ENCODE measurements at places on chromosomes 7 and 10.
A peak's percentile ranks its signal among the peaks of the same experiment; 100 is the strongest.

- no peak for DNase-seq
These were observed 165.6 kb downstream of the TPK1 start for GRCh38 chr7:144670218-144670617.

GRCh38 chr7:8261711-8262695 is at the start of gene ICA1:
TSS of gene ICA1 (minus strand) at chr7:8262167. CDS start at chr7:8235926, 26,241 bp downstream.
- DNase-seq = no peak

- DNase-seq = no peak
These were observed 69.3 kb upstream of the PHYHIPL start for GRCh38 chr10:59107147-59107546.

DNA sequence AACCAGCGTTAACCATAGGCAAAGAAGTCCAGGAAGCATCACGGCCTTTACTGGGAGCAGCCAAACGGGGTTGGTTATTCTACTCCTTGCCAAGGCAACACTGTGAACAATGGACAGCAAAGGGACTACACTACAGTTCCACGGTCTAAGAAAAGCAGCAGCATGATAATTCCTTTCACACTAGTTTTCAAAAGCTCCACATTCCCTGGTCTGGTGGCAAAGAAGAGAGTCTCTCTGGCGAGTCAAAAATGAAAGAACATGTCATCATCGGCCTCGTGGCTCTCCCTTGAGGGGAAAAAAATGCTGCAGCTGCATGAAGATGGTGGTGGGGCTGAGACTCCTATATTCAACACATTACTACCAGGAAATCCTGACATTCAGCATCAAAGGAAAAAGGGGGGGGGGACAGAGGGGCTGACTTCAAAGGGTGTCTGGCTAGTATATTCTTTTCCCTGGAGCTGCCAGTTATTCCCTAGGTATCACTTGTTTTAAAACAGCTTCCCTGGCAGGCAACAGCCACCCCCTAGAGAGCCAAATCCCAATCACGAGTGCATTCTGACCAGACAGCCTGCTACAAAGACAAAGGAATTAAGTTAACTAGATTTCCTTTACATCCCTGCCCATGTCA is 49.1 kb downstream of the SLC37A3 start:
- no peak for DNase-seq

DNA sequence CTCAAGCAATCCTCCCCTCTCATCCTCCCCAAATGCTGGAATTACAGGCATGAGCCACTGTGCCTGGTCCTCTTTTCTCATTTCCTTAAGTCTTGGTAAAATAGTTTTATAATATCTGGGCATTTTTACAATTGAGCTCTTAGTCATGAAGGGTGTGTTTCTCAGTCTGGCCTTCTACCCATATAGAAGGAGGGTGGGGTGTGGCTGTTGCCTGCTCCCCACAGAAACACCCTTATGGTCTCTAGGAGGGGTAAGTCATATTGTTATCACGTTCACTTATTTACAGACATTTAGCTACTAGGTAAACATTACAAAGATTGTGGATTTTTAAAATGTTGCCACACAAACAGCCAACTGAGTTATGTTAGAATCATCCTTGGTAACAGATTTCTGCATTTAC is 6.7 kb upstream of the OTUD1 start:
- no peak for DNase-seq

DNA sequence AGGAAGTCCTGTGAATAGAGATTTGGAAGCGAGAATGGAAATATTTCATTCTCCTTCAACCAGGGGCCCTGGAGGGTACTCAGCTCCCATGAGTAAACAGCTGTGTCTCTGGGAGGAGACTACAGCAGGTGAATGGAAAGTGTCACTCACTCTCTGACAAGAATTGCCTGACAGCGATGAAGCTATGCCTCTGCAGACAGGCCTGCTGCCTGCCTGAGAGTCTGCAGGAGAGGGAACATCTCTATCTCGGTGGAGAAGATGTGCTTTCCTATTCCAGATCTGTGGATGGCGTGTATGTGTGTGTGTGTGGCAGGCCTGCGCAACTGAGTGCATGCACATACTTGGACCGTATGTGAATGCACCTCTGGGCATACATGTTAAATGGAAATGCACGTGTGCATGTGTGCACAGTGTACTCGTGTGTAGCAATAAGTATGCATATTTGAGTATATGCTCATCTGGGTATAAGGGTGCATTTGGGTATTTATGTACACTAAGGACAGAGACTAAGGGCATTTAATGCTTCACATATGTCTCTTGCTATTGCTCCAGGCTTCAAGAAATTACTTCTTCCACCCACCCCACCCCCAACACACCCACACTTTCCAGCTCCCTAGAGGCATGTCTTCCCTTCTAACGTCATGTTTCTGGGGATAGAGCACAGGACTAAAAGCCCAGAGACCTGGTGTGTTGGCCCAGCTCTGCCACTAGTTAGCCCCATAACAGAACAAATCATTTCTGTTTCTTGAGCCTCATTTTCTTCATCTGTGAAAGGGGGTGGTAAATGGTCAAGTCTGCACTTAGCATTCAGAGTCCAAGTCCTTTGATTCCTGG is 4.6 kb upstream of the ADCYAP1R1 start:
- DNase-seq = no peak

- peak; percentile 83 for DNase-seq
These were observed 23.1 kb downstream of the MDFIC start for GRCh38 chr7:114944745-114945625.

DNA sequence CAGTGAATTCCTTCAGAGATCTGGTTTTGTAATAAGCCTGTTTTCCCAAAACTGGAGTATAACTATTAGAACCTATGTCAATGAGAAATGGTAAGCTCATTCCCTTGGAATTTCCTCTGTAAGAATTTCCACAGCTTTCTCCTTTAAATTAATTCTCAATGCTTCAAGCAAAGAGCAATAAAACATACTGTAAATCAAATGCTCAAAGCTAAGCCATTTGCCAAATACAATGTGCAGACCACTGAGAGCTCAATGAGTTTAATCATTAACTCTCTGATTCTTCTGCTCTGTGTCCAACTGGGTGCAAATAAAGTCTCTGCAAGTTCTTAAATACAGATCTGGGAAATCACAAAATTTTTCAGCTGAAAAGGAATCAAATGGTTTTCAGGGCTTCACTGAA is 227.6 kb upstream of the IMMP2L start:
- peak; percentile 29 for DNase-seq

DNA sequence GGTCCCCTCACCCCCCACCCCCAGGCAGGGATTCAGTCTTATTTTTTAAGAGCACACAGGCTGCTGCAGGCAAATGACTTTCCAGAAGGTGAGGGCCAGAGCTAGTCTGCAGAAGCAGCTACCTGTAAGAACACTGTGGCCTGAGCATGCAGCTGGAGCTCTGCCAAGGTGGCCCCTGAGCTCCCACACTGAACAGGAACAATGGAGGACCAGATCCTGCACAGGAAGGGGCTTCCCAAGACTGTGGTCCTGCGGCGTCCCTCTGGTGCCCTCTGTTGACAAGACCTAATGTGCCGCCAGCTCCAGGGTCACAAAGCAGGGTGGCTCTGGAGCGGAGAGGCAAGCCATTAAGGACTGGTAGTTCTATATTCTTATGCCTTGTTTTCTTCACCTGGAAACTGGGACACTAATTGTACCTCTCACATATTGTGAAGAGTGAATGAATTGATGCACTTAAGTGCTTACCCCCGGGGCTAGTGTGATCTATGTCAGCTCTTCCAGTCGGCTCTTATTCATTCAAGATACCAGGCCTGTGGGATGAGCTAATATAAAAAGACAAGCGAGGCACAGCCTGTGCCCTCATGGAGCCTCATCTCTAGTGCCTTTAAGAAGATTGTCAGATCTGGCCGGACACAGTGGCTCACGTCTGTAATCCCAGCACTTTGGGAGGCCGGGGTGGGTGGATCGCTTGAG is 8.0 kb upstream of the BEND7 start:
- DNase-seq = no peak

- DNase-seq = no peak
These were observed 137.5 kb upstream of the MKLN1 start for GRCh38 chr7:131190146-131190545.

GRCh38 chr7:151660141-151660540 is 140.4 kb upstream of the RHEB start:
- no peak for DNase-seq

GRCh38 chr7:156994417-156994816 is 16.0 kb downstream of the MNX1 start:
- no peak for DNase-seq
